ENCODE measurements at places on chromosomes 2 and 18. TPM values are rescaled to one million over a fixed set of nuclear protein-coding genes. Genes with fewer than 3 reads are reported as not detected.

The GKN2 gene
- polyA plus RNA-seq: not detected

DNA sequence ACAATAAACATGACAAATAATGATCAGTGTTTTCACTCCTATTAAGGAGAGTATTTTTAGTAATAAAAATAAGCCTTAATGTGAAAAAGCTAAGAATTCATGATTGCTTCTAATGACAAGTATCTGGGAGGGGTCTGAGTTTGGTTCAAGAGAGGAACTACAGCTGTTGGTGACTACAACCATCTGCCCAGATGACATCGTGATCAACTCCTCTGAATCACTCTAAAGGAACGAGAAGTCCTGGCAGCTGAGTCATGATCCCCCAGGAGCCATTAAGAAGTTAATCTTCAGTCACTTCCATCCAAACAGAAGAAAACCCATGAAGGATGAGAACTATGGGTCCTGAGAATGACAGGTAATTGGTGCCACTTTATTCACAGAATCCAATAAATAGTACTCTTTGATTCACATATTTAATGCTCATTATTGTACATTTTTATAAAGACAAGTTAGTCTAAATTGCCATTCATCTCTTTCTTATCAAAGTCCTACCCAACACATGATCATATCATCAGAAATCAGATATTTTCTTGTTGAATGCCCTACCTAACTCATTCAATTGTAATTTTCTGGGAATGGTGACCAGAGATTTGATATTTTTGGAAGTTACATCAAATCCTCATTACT lies 6.8 kb downstream of the TFPI start:
- no peak for DNase-seq

- no peak for DNase-seq
Measured at GRCh38 chr2:177234267-177234666, 21.7 kb downstream of the HNRNPA3 start.

The LIMS3 gene
- 5.4 TPM for polyA plus RNA-seq

DNA sequence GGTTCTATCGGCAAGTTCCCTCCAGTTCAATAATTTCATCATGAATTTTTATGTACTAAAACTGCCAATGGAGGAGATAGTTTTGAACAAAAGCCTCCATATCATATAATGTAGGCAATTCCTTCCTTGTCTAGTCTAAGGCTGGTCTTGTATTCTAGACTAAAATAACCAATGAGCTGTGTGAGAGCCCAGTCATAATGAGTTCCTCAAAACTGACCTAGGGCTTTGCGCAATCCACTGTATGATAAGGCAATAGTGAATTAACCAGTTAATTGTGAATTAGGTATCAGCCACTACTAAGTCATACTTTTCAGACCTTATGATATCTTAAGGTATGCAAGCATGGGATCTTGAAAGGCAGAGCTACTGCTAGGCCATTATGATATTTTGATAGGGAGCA lies 7.6 kb upstream of the UXS1 start:
- DNase-seq: no peak

The COL6A3 gene
- 266 TPM for polyA plus RNA-seq

GRCh38 chr2:8986327-8986976 lies 17.0 kb downstream of the MBOAT2 start:
- no peak for DNase-seq
